ENCODE measurements at places on chromosomes 2 and 18. TPM values are rescaled to one million over a fixed set of nuclear protein-coding genes. Genes with fewer than 3 reads are reported as not detected.

The SERPINB10 gene
- 21.6 TPM for total RNA-seq

The TCF23 gene
- not detected for total RNA-seq

The POTEI gene
- 0.11 TPM for total RNA-seq

The KIDINS220 gene
- 16.6 TPM for total RNA-seq

The ALPP gene
- not detected for total RNA-seq

The CRYBA2 gene
- not detected for total RNA-seq

The EFR3B gene
- 3.5 TPM for total RNA-seq

The STARD6 gene
- 0.33 TPM for total RNA-seq

- DNase-seq = no peak
- H3K4me3 ChIP-seq = no peak overlapping the region
- H3K27ac ChIP-seq = no peak overlapping the region
- H3K4me1 ChIP-seq = no peaks in the 10 kb centered on the region
These were observed 15.2 kb downstream of the KCNK3 start for GRCh38 chr2:26707747-26708146.

- no peak for DNase-seq
- no peak overlapping the region for H3K27ac ChIP-seq
- no peaks in the 10 kb centered on the region for H3K36me3 ChIP-seq
- H3K4me1 ChIP-seq = no peaks in the 10 kb centered on the region
These were observed 298.8 kb upstream of the FANCL start for GRCh38 chr2:58539973-58540372.

- no peak overlapping the region for H3K4me3 ChIP-seq
- H3K4me1 ChIP-seq = no peaks in the 10 kb centered on the region
- no peak overlapping the region for H3K27ac ChIP-seq
- no peaks in the 10 kb centered on the region for H3K36me3 ChIP-seq
These were observed 473.2 kb upstream of the SPHKAP start for GRCh38 chr2:228654707-228655106.

- no peaks in the 10 kb centered on the region for H3K4me1 ChIP-seq
- DNase-seq = no peak
- H3K27ac ChIP-seq = no peak overlapping the region
- no peaks in the 10 kb centered on the region for H3K36me3 ChIP-seq
- H3K4me3 ChIP-seq = no peak overlapping the region
These were observed 78.3 kb downstream of the EVA1A start for GRCh38 chr2:75482398-75482797.

- no peak overlapping the region for H3K27ac ChIP-seq
- H3K4me1 ChIP-seq = no peaks in the 10 kb centered on the region
- no peak for DNase-seq
These were observed 76.2 kb downstream of the EML4 start for GRCh38 chr2:42245396-42245795.

DNA sequence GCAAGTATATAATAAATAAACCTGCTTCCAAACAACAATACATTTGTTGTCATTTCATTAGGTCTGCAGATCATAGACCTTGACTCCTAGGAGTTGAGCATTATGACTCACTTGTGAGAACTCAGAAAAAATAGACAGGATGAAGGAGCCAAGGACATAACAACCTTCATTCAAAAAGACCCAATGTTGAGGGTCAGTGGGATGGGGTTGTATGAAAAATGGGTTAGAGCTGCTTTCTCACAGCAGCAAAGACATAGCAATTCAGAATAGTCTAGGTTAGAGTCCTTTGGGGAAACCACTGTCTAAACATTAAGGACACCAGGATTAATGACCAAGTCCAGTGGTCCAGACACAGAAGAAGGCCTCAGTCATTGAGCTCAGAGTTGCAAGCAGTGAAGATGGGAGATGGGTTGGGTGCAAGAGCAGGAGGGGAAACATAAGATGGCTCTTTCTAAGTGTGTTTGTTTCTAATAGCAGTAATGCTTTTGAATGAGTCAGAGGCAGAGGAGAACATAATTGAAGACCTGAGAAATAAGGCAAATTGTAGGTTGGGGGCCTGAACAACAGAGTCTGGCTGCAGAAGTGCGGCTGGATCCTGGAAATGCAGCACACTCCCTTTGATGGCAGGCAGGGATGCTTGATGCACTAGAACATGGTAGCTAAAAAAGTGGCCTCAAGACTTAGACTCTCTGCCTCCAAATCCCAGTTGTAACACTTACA, 3.7 kb upstream of the SERPINB10 start:
- no peaks in the 10 kb centered on the region for H3K36me3 ChIP-seq
- no peak overlapping the region for H3K4me3 ChIP-seq
- peaks cover 4% of the 10 kb centered on the region for H3K4me1 ChIP-seq
- DNase-seq = no peak

GRCh38 chr2:202754936-202755335, 116.6 kb downstream of the ICA1L start:
- H3K27ac ChIP-seq = no peak overlapping the region
- no peak overlapping the region for H3K4me3 ChIP-seq
- no peaks in the 10 kb centered on the region for H3K27me3 ChIP-seq
- peaks cover 7% of the 10 kb centered on the region for H3K4me1 ChIP-seq
- no peak for DNase-seq

GRCh38 chr2:125455110-125455509, 1200.8 kb upstream of the GYPC start:
- H3K27me3 ChIP-seq = no peaks in the 10 kb centered on the region
- no peak overlapping the region for H3K27ac ChIP-seq
- H3K4me1 ChIP-seq = 0 out of 2 replicates have a peak, but pooled peaks cover 7% of the 10 kb centered on the region

GRCh38 chr2:98778151-98778550, 47.2 kb upstream of the MGAT4A start:
- no peaks in the 10 kb centered on the region for H3K27me3 ChIP-seq
- H3K36me3 ChIP-seq = no peaks in the 10 kb centered on the region
- no peak for DNase-seq
- no peaks in the 10 kb centered on the region for H3K4me1 ChIP-seq
- H3K27ac ChIP-seq = no peak overlapping the region
- no peak overlapping the region for H3K4me3 ChIP-seq

GRCh38 chr2:226883296-226883795, 47.5 kb downstream of the RHBDD1 start:
- 0 out of 2 replicates have a peak, but pooled peaks cover 3% of the 10 kb centered on the region for H3K36me3 ChIP-seq
- DNase-seq = no peak
- H3K27me3 ChIP-seq = no peaks in the 10 kb centered on the region

DNA sequence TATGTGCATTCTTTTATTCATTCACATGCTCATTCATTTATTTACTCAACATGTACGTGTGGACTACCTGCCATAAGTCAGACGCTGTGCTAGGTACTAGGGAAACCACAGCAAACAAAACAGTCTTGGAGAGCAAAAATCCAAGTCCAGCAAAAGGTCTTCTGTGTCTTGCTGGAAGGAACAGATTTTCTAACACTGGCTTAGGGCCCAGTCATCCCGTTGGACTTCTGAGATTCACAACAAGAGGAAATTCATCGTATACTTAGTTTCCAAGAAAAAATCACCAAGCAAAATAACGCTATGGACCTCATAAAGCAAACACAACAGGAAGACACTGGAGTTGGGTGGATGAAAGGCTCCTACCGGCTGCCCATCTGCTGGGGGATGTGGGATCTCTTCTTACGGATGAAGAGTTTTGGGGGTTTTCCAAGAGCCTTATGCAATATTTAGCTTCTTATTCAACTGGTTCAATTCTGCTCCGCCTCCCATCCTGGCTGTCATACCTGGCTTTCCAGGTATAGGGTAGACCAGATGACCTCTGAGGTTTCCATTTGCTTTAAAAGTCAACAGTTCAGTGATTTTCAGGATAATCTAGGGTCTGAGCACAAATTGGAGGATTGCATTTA, 262.7 kb downstream of the HAUS1 start:
- H3K27me3 ChIP-seq = no peaks in the 10 kb centered on the region
- no peak for DNase-seq
- H3K27ac ChIP-seq = no peak overlapping the region

DNA sequence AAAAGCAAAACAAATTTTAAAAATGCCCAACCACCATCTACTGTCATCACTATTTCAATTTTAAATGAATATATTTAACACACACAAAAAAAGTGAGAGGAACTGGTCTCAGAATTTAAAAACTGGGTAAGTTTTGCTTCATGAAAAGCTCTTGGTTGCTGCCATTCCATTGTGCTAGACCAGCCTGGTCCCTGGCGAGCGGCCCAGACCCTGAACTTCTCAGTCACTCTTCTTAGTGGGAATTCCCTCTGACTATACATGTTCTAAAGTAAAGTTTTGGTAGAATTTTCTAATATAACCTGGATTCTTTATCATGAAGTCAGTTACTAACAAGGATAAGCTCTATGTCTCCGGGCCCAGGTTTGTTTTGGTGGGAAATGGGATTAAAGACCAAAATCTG, 34.8 kb upstream of the TMEM177 start:
- H3K36me3 ChIP-seq = no peaks in the 10 kb centered on the region
- no peak overlapping the region for H3K4me3 ChIP-seq
- H3K4me1 ChIP-seq = peaks cover 4% of the 10 kb centered on the region
- H3K27me3 ChIP-seq = no peaks in the 10 kb centered on the region
- no peak overlapping the region for H3K27ac ChIP-seq
- DNase-seq = no peak

DNA sequence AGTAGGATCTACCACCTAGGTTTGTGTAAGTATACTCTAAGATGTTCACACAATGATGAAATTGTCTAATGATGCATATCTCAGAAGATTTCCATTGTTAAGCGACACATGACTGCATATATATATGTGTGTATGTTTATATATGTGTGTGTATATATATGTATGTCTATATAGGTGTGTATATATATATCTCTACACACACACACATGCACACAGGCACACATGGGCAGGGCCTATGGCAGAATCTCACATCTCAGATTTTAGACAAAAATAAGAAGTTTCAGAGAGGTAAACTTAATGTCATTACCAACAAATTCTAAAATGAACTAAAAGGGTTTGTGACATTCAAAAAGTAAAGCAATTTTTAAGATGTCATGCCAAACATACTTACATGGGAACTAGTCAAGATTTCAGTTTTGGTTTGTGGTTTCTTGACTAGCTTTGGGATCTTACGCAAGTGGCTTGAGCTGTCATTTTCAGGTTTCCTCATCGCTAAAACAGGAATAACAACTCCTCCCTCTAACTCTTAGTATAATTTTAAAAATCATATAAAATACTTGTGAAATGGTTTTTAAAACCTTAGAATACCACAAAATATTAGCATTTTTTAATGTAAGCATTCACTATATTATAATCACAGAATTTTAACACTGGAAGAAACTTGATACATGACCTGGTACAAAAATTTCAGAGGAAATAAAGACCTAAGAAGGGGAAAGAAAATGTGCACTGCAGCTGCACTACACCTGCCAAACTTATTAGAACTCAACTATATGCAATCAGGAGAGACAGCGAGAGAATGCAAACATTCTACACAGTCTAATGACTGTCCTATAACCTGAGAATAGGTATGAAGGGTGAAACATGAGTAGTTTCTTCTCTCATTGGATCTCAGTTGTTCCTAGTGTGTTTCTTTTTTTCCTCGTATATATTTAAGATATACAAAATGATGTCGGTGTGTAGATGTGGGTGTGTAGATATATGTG, 75.7 kb downstream of the TTC21B start:
- no peak overlapping the region for H3K4me3 ChIP-seq
- no peaks in the 10 kb centered on the region for H3K36me3 ChIP-seq
- peak; percentile 30 for DNase-seq
- H3K27ac ChIP-seq = peak overlapping the region; percentile 30

DNA sequence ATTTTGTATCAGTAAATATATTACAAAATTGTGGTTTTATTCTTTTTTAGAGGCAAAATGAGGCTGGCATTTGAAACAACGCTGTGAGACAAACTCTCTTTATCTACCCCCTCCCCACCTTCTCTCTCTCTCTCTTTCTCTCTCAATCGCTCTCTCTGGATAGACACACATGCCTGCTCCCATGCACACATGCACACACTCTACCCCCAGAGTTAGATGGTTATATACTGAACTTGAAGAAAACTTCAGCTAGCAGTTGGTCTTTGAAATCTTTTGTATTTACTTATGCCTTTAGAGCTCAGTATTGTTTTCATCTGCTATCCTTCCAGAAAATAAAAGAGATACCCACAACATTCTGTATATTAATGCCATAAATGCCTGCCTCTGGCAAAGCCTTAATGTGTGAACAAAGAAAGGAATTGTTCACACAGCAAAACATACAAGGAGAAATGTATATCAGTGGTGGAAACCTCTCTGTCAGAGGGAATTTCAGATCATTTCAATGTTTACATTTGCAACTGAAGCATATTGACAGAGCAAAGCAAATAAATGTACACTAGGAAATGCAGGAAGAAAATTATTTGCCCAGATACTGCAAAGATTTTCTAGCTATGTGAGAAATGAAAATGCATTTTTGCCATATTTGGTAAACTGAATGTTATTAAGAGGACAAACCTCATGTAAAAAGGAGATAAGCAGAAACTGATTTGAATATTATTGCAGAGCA, 217.0 kb upstream of the UBE2E3 start:
- no peaks in the 10 kb centered on the region for H3K36me3 ChIP-seq
- no peak for DNase-seq
- no peak overlapping the region for H3K4me3 ChIP-seq
- H3K27me3 ChIP-seq = no peaks in the 10 kb centered on the region

GRCh38 chr2:42906111-42906556, 113.8 kb upstream of the HAAO start:
- H3K27ac ChIP-seq = no peak overlapping the region
- H3K36me3 ChIP-seq = no peaks in the 10 kb centered on the region
- DNase-seq = no peak
- H3K4me1 ChIP-seq = peaks cover 32% of the 10 kb centered on the region

- H3K4me1 ChIP-seq = no peaks in the 10 kb centered on the region
- H3K4me3 ChIP-seq = no peak overlapping the region
These were observed 81.5 kb downstream of the PRPF40A start for GRCh38 chr2:152635635-152636298.

DNA sequence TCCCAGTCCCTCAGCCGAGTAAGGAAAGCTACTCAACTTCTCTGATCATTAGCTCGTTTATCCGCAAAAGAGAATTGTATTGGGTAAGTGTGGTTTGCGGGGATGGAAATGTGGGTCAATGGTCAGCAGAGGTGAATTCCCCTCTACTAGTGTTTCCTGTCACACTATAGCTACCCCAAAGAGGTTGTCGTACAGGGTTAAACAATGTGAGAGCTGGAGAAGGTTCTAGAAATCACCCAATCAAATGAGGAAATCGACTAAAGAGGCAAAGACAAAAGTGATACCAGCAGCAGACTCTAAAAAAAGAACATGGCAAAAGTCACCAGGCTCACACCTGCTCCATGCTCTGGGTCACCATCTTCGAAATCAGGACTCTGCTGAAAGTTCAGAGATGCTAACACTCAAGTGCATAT, 144.7 kb upstream of the ITGA4 start:
- no peaks in the 10 kb centered on the region for H3K27me3 ChIP-seq
- 0 out of 2 replicates have a peak overlapping the region, but pooled peaks have one; percentile 6 for H3K4me3 ChIP-seq
- H3K36me3 ChIP-seq = no peaks in the 10 kb centered on the region
- H3K27ac ChIP-seq = peak overlapping the region; percentile 99
- peak; percentile 99 for DNase-seq

- no peaks in the 10 kb centered on the region for H3K36me3 ChIP-seq
- no peaks in the 10 kb centered on the region for H3K27me3 ChIP-seq
- H3K4me3 ChIP-seq = no peak overlapping the region
- no peak overlapping the region for H3K27ac ChIP-seq
These were observed 47.4 kb upstream of the ANKRD62 start for GRCh38 chr18:12046046-12046750.
